ENCODE measurements at places on chromosomes 11 and 22.

DNA sequence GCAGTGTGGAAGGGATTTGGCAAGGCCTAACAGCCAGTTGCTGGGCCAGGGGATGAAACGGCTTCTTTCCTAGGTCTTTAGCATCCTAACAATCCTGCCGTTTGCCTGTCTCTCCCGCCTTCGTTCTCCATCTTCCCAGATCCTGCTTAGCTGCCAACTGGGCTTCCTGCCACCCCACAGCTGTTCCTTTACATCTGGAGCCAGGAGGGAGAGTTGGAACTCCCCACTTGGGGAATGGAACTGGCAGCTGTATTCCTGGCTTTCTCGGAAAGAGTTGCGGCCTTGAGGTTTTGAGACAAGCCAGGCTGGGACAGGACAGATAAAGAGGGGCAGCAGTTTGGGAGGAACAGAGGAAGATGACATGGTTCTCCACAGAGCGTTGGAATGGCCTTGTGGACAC is 59.6 kb downstream of the ST3GAL4 start:
- H3K27me3 ChIP-seq, result no peaks in the 10 kb centered on the region
- peaks cover 11% of the 10 kb centered on the region for H3K4me1 ChIP-seq
- DNase-seq, result peak; percentile 96

- no peak overlapping the region for H3K4me3 ChIP-seq
- H3K4me1 ChIP-seq, result peaks cover 43% of the 10 kb centered on the region
- H3K36me3 ChIP-seq, result no peaks in the 10 kb centered on the region
- DNase-seq, result no peak
Measured at GRCh38 chr11:34250211-34250610, 107.6 kb downstream of the ABTB2 start.

GRCh38 chr11:126113012-126113411 is 50.3 kb upstream of the CDON start:
- H3K27ac ChIP-seq, result no peak overlapping the region
- no peak overlapping the region for H3K4me3 ChIP-seq
- no peaks in the 10 kb centered on the region for H3K36me3 ChIP-seq
- H3K27me3 ChIP-seq, result no peaks in the 10 kb centered on the region
- DNase-seq, result no peak
- H3K4me1 ChIP-seq, result peaks cover 20% of the 10 kb centered on the region

DNA sequence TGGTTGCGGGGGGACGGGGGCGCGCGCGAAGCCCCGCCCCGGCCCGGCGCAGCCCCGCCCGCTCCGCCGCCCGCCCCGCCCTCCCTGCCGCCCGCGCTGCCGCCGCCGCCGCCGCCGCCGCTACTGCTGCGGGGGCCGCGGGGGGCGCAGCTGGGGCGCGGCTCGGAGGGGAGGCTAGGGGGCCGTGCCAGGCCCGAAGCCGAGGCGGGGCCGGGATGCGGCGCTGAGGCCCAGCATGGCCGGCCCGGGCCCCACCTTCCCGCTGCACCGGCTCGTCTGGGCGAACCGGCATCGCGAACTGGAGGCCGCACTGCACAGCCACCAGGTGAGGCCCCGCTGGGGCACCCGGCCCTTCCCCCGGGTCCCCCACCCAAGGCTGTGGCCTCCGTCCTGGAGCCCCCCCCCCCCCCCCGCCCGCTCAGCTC is at the start of gene ANKRD13D:
Gene ANKRD13D, plus strand, starts transcription at position 78 of the 425 bp plus-strand sequence. Its CDS starts 158 bp downstream, at position 236.
- H3K4me3 ChIP-seq, result peak within 1 kb of the TSS; percentile 56
- peaks cover 15% of the 10 kb centered on the region for H3K4me1 ChIP-seq
- peaks cover 8% of the 10 kb centered on the region for H3K36me3 ChIP-seq
- peak within 1 kb of the TSS; percentile 78 for H3K27ac ChIP-seq
- DNase-seq, result no peak

- no peak for DNase-seq
- no peaks in the 10 kb centered on the region for H3K4me1 ChIP-seq
- H3K27me3 ChIP-seq, result no peaks in the 10 kb centered on the region
- no peak overlapping the region for H3K27ac ChIP-seq
Measured at GRCh38 chr22:17597217-17597616, 31.3 kb downstream of the ATP6V1E1 start.

- H3K4me1 ChIP-seq, result no peaks in the 10 kb centered on the region
- H3K36me3 ChIP-seq, result no peaks in the 10 kb centered on the region
- peak; percentile 99 for DNase-seq
- no peak overlapping the region for H3K4me3 ChIP-seq
- H3K27ac ChIP-seq, result no peak overlapping the region
Measured at GRCh38 chr22:45997077-45997776, 20.3 kb upstream of the WNT7B start.

- no peak overlapping the region for H3K4me3 ChIP-seq
- peaks cover 2% of the 10 kb centered on the region for H3K36me3 ChIP-seq
- peak; percentile 56 for DNase-seq
- no peaks in the 10 kb centered on the region for H3K4me1 ChIP-seq
- H3K27ac ChIP-seq, result peak overlapping the region; percentile 38
Measured at GRCh38 chr11:103055221-103055890, 36.6 kb downstream of the DCUN1D5 start.

GRCh38 chr11:16935518-16936302 is 78.5 kb downstream of the PLEKHA7 start:
- peak overlapping the region; percentile 98 for H3K27ac ChIP-seq
- no peak overlapping the region for H3K4me3 ChIP-seq
- H3K4me1 ChIP-seq, result peaks cover 47% of the 10 kb centered on the region
- peak; percentile 56 for DNase-seq

DNA sequence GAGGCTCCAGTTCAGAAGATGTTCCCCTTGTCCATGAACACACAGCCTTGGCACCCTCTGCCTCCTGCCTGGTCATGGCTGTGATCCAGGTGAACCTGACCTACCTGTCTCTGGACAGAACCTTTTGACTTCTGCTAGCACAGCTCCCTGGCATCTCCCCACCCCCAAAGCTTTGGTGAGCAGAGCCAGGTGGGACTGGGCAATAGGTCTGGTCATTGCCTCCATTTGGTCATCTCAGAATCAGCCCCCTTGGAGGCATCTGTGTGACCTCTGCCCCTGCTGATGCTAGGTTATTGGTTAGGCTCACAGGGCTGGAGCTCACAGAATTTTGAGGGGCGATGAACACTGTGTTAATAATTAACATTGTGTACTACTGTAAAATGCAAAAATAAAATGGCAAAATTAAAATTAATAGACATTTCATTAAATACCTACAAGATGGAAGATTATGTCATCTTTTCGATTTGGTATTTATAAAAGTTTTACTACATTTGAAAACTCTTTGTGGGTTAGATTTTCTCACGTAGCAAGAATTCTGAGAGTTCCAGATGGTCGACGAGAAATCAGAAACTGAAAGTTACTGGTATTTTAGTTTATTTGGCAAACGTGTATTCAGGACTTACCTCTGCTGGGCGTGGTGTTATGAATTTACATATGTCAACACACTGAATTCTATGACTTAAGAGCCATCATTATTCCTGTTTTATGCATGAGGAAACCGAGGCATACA is 8.3 kb upstream of the KIAA0930 start:
- no peak for DNase-seq
- no peak overlapping the region for H3K4me3 ChIP-seq
- H3K4me1 ChIP-seq, result no peaks in the 10 kb centered on the region

DNA sequence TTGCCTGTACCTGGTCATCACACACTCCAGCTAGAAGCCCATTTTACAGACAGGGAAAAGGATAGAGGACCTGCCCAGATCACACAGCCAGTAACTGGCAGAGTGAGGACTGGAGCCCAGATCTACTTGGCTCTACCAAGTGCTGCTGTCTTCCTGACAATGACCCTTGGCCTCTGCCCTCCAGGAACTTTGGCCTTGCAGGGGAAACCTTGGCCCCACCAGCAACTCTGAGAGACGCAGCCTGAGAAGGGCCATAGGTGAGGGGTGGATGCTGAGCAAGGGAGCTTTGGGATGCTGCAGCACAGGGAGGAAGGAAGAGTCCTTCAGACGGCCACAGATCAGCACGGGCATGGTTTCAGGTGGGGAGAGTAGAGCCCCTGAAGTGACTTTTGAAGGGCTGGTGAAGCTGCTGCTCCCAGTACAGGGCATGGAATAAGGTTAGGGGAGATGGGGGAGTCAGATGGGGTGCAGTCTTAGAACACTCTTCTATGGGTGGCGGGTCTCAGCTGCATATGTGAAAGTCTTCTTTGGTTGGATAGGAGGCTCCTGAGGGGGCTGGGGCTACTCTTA is 2.0 kb upstream of the CAPN5 start:
- H3K4me1 ChIP-seq, result no peaks in the 10 kb centered on the region
- no peaks in the 10 kb centered on the region for H3K27me3 ChIP-seq
- H3K4me3 ChIP-seq, result no peak overlapping the region

- H3K27me3 ChIP-seq, result no peaks in the 10 kb centered on the region
- H3K4me3 ChIP-seq, result peak overlapping the region; percentile 7
- no peak overlapping the region for H3K27ac ChIP-seq
- peak; percentile 90 for DNase-seq
Measured at GRCh38 chr11:66386171-66387069, 14.9 kb upstream of the SLC29A2 start.

DNA sequence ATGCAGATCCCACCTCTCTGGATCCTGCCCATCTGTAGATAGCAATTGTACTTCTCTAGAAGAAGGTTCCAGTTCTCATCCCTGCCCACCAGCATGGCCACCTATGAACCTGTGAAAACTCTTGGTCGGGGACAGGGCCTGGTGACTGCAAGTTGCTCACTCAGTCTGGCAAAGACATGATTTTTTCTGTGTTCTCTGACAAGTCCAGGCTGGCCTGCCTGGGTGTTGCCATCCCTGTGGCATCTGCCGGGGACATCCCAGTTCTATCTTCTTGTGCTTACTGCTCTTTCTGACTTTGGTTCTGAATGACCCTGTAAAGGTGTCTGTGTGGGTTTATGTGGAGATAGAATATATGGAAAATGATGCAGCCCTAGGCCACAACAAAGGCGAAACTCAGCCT is 545.8 kb downstream of the INSC start:
- no peak overlapping the region for H3K27ac ChIP-seq
- no peak overlapping the region for H3K4me3 ChIP-seq
- no peaks in the 10 kb centered on the region for H3K27me3 ChIP-seq
- H3K36me3 ChIP-seq, result no peaks in the 10 kb centered on the region

DNA sequence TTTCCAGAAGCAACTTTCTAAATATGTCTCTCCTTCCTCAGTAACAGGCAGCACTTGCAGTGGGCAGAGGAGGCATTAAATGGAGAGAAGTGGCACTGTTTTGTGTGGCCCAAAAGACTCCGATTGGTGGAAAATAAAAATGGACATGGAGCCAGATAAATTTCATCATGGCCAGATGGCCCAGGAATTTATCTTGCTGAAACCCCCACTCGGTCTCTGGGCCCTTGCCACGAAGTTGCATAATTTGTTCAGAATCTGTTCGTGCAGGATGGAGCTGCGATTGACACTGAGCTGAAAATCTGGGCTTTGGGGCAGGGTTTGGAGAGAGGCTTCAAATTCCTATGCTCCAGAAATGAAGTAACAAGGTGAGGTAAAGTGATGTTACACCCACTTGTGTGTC is 65.5 kb downstream of the C11orf91 start:
- no peaks in the 10 kb centered on the region for H3K36me3 ChIP-seq
- DNase-seq, result peak; percentile 94
- no peak overlapping the region for H3K4me3 ChIP-seq
- no peak overlapping the region for H3K27ac ChIP-seq

GRCh38 chr11:129373489-129373953 is 2.1 kb upstream of the BARX2 start:
- H3K4me3 ChIP-seq, result peak overlapping the region; percentile 32
- H3K27ac ChIP-seq, result no peak overlapping the region
- no peaks in the 10 kb centered on the region for H3K36me3 ChIP-seq
- no peak for DNase-seq
- H3K27me3 ChIP-seq, result peaks cover 92% of the 10 kb centered on the region
- peaks cover 15% of the 10 kb centered on the region for H3K4me1 ChIP-seq

GRCh38 chr11:102914238-102915043 is 39.7 kb upstream of the MMP12 start:
- H3K36me3 ChIP-seq, result no peaks in the 10 kb centered on the region
- H3K27me3 ChIP-seq, result no peaks in the 10 kb centered on the region
- peaks cover 18% of the 10 kb centered on the region for H3K4me1 ChIP-seq
- DNase-seq, result peak; percentile 68
- peak overlapping the region; percentile 80 for H3K27ac ChIP-seq

GRCh38 chr11:74449369-74449931 is 17.9 kb downstream of the KCNE3 start:
- H3K27ac ChIP-seq, result no peak overlapping the region

- H3K4me1 ChIP-seq, result peaks cover 11% of the 10 kb centered on the region
- DNase-seq, result no peak
- H3K27me3 ChIP-seq, result no peaks in the 10 kb centered on the region
- peaks cover 4% of the 10 kb centered on the region for H3K36me3 ChIP-seq
- no peak overlapping the region for H3K27ac ChIP-seq
- H3K4me3 ChIP-seq, result no peak overlapping the region
Measured at GRCh38 chr11:69654001-69654659, 13.2 kb downstream of the CCND1 start.

GRCh38 chr22:49826603-49827270 is 936 bp downstream of the BRD1 start:
- DNase-seq, result peak; percentile 52
- H3K27me3 ChIP-seq, result no peaks in the 10 kb centered on the region
- peak overlapping the region; percentile 88 for H3K4me3 ChIP-seq

- no peak overlapping the region for H3K27ac ChIP-seq
- peaks cover 22% of the 10 kb centered on the region for H3K4me1 ChIP-seq
- DNase-seq, result no peak
- H3K36me3 ChIP-seq, result no peaks in the 10 kb centered on the region
Measured at GRCh38 chr11:2310073-2310785, 8.4 kb downstream of the TSPAN32 start.

DNA sequence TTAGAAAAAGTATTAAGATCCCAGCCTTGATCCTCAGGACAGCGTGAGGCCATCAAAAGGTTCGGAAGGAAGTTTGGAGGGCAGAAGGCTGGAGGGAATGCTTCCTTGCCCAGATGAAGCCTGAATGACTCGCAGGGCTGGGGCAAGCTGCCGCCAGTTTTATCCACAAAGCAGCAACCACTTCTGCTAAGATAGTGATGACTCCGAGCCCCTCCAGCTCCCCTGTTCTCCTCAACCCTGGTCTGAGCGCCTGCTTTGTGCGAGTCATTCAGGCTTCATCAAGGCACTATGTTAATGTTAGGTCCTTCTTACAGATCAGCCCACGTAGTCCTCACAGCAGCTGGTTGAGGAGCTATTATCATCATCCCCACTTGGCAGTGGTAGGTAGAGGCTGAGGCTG is 158.8 kb downstream of the COMMD9 start:
- H3K36me3 ChIP-seq, result no peaks in the 10 kb centered on the region
- DNase-seq, result no peak
- no peaks in the 10 kb centered on the region for H3K4me1 ChIP-seq
- no peak overlapping the region for H3K27ac ChIP-seq

DNA sequence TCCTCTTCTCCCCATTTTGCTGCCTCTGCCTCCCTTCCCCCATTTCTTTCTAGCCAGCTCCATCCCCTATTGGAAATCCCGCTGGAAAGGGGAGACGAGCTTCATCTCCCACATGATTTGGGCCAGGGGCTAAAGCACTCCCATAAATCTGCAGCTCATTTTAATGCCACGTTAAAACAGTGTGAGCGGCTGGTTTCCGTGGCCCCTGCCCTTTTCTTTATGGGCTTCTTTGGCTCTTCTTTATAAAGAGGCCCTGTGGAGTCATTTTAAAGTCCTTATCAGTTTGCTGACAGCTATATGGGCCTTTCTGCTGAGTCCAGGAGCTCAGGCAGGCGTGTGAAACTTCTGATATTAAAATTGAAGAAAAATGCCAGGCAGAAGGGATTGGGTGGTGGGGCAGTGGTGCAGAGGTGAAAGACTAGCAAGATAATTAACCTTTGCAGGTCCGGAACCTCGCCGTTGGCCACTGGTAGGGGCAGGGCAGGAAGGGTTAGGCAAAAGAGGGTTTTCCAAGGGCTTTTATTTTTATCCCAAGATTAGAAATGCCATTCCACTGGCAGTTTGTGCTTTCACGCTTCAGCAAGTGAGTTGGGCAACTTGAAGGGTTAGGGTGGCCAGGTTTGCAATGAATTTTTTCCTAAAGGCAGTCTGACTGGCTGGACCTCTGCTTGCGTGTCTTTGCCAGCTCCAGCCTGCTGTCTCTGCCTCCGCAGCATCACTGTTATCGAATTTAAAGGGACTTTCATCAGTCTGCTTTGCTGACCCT is 44.3 kb downstream of the EXT2 start:
- peak overlapping the region; percentile 87 for H3K27ac ChIP-seq
- H3K4me1 ChIP-seq, result peaks cover 39% of the 10 kb centered on the region
- no peak overlapping the region for H3K4me3 ChIP-seq
- no peaks in the 10 kb centered on the region for H3K27me3 ChIP-seq
- peak; percentile 12 for DNase-seq

Data from cardiac muscle cell (in vitro differentiated cells and primary cell).